ENCODE measurements at places on chromosomes 12 and 14.

DNA sequence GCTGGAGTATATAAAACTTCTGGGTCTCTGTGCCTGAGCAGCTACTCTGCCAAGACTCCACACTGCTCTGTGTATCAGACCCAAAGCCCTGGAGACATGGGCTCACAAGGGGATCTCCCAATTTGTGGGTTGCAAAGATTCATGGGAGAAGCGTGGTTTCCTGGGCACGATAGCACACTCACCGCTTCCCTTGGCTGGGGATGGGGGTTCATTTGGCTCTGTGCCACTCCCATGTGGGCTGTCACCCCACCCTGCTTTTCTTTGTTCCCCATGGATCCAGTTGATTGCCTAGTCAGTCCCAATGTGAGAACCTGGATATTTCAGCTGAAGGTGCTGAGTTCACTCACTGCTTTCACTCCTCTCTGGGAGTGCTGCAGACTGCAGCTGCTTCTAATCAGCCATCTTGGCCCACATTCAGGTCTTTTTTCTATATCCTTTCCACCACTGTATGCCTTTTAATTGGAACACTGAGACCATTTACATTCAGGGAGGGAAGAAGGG is 40.0 kb upstream of the PCNX4 start:
- H3K36me3 ChIP-seq, result no peaks in the 10 kb centered on the region
- H3K27ac ChIP-seq, result no peak overlapping the region
- H3K27me3 ChIP-seq, result 0 out of 2 replicates have a peak, but pooled peaks cover 2% of the 10 kb centered on the region
- no peak for DNase-seq
- H3K4me3 ChIP-seq, result no peak overlapping the region
- no peaks in the 10 kb centered on the region for H3K4me1 ChIP-seq

DNA sequence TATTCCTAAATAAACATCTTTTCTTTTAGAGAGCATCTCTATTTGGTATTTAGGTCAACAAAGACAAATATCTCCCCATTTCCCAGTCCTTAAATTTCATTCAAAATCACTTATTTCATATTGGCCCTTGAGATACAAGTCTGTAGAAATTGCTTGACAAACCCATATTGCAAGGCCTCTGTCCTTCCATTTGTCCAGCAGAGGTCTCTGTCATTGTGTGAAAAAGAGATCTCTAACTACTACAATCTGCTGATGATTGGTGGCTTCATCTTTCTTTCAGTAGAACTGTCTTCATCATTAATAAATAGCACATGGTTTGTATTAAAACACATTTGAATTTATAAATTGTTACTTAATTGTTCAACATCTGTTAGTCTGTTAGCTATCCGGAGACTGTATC is 252.6 kb downstream of the ACSS3 start:
- H3K27me3 ChIP-seq, result no peaks in the 10 kb centered on the region
- H3K4me1 ChIP-seq, result no peaks in the 10 kb centered on the region
- H3K27ac ChIP-seq, result no peak overlapping the region

- H3K27ac ChIP-seq, result no peak overlapping the region
- no peaks in the 10 kb centered on the region for H3K36me3 ChIP-seq
- no peak overlapping the region for H3K4me3 ChIP-seq
- no peaks in the 10 kb centered on the region for H3K4me1 ChIP-seq
These were observed 695.9 kb downstream of the TMEM121 start for GRCh38 chr14:106222311-106222710.

DNA sequence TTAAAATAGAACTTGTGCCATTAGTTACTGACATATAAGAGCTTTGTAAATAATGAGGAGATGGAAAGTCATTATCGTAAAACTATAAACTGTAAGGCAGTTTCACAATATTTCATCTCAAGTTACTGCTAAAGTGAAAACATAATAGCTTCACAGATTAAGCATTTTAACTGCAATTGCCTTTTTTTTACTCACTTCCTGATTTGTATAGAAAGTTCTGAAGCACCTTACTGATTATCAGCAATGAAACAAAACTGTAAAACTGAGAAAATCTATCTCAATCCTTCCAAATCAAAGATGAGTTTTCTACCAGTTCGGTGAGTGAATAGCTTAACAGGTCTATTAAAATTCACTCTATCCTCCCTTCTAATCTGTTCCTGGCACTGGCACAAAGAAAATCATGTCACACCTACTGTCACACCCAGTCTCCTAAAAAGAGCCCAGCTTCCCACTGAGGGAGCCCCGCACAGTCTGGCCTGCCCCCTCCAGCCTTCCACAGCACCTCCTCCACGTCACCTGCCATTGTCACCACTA is 161.4 kb upstream of the ABCD2 start:
- H3K4me1 ChIP-seq, result no peaks in the 10 kb centered on the region
- DNase-seq, result no peak
- no peak overlapping the region for H3K27ac ChIP-seq
- H3K27me3 ChIP-seq, result no peaks in the 10 kb centered on the region
